ENCODE measurements at places on chromosomes 4 and X. TPM values are rescaled to one million over a fixed set of nuclear protein-coding genes. Genes with fewer than 3 reads are reported as not detected.

DNA sequence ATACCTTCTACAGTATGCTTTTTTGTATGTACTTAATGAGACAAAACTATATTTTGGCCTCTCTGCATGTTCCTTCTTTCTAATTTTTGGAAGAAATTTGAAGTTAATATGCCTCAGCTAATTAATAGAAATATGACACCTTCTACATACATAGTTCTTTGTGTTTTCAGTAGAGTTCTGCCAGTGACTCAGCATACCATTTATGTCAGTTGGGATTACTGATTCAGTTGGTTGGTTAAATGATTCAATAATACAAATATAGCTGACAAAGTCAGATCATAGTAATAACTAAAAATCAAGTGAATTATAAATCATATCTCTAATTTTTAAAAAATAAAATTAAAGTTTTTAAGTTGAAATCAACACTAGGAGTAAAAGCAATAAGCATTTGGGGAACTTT, 16.8 kb downstream of the BTC start:
- no peak for DNase-seq
- no peak overlapping the region for H3K27ac ChIP-seq
- H3K27me3 ChIP-seq: peaks cover 6% of the 10 kb centered on the region

Gene SSX3
- total RNA-seq: not detected

GRCh38 chr4:168852933-168853713, 156.9 kb downstream of the CBR4 start:
- no peaks in the 10 kb centered on the region for H3K36me3 ChIP-seq
- no peak overlapping the region for H3K4me3 ChIP-seq
- H3K4me1 ChIP-seq: peaks cover 12% of the 10 kb centered on the region
- peaks cover 30% of the 10 kb centered on the region for H3K27me3 ChIP-seq
- no peak for DNase-seq
- no peak overlapping the region for H3K27ac ChIP-seq

DNA sequence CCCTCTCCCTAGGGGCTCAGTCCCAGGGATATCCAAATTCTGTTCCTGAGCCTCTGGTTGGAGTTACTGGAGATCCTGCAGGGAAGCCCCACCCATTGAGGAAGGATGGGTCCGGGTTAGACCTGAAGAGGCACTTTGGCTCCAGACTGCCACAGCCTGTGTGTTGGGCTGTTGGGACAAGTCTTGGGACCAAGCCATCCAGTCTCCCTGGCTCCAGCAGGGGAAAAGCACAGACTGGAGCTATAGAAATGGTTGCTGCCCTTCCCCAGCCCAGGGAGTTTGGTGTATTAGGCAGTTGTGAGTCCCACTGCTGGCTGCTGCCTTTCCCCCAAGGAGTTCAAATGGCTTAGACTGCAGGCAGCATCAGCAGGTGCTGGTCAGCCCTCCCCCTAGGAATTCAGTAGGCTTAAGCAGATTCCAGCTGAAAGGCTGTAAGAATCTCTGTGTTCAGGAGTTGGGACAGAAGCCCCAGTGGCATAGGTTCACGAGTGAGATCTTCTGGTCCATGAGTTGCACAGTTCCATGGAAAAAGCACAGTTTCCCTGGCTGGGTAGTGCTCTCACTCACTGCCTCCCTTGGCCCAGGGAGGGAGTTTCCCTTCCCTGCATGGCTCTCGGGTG, 344.0 kb upstream of the EPHA5 start:
- H3K4me3 ChIP-seq: no peak overlapping the region
- no peak for DNase-seq
- H3K27ac ChIP-seq: no peak overlapping the region
- H3K36me3 ChIP-seq: no peaks in the 10 kb centered on the region
- no peaks in the 10 kb centered on the region for H3K4me1 ChIP-seq

- peak overlapping the region; percentile 0 for H3K27ac ChIP-seq
- H3K27me3 ChIP-seq: no peaks in the 10 kb centered on the region
- no peak for DNase-seq
- H3K4me1 ChIP-seq: peaks cover 26% of the 10 kb centered on the region
- peaks cover 4% of the 10 kb centered on the region for H3K36me3 ChIP-seq
Observed at GRCh38 chr4:80077639-80078038, 4.6 kb upstream of the ANTXR2 start.

- no peak overlapping the region for H3K27ac ChIP-seq
- no peak for DNase-seq
- no peak overlapping the region for H3K4me3 ChIP-seq
- H3K36me3 ChIP-seq: no peaks in the 10 kb centered on the region
- H3K4me1 ChIP-seq: no peaks in the 10 kb centered on the region
- H3K27me3 ChIP-seq: peaks cover 10% of the 10 kb centered on the region
Observed at GRCh38 chr4:183984566-183984965, 79.5 kb downstream of the STOX2 start.

DNA sequence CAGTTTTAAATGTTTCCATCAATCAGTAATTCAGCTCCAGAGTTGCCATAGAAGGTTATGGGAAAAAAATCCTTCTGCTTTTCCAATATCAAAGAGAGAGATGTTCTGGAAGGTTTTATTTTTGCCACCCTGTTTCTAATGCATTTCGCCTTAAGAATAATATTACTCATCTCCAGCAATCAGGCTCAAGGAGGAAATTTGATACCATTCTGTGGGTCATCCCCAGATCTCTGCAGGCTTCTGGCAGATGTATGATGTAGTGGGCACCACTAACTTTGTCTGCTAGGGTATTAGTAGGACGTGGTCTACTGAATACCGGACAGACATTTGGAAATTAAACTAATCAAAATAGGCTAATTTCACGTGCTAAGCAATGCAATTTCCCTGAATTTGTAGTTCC, 645.4 kb upstream of the TENM3 start:
- H3K4me1 ChIP-seq: no peaks in the 10 kb centered on the region
- H3K27me3 ChIP-seq: no peaks in the 10 kb centered on the region
- H3K36me3 ChIP-seq: no peaks in the 10 kb centered on the region
- no peak overlapping the region for H3K4me3 ChIP-seq

- no peak overlapping the region for H3K27ac ChIP-seq
- DNase-seq: no peak
- no peaks in the 10 kb centered on the region for H3K4me1 ChIP-seq
- H3K27me3 ChIP-seq: peaks cover 62% of the 10 kb centered on the region
- no peak overlapping the region for H3K4me3 ChIP-seq
Observed at GRCh38 chr4:54276641-54277430, 47.7 kb downstream of the PDGFRA start.

Gene PPP2R2C
- total RNA-seq: not detected

- H3K27me3 ChIP-seq: peaks cover 30% of the 10 kb centered on the region
- no peak overlapping the region for H3K4me3 ChIP-seq
- no peak for DNase-seq
- no peak overlapping the region for H3K27ac ChIP-seq
Observed at GRCh38 chr4:165563851-165564250, 185.0 kb downstream of the CPE start.

GRCh38 chr4:113317523-113317922, 268.1 kb downstream of the ANK2 start:
- peaks cover 9% of the 10 kb centered on the region for H3K4me1 ChIP-seq
- peaks cover 4% of the 10 kb centered on the region for H3K27me3 ChIP-seq
- no peaks in the 10 kb centered on the region for H3K36me3 ChIP-seq
- no peak overlapping the region for H3K4me3 ChIP-seq
- H3K27ac ChIP-seq: peak overlapping the region; percentile 21
- no peak for DNase-seq

- H3K36me3 ChIP-seq: peaks cover 4% of the 10 kb centered on the region
- no peak overlapping the region for H3K27ac ChIP-seq
- no peak for DNase-seq
- no peaks in the 10 kb centered on the region for H3K4me1 ChIP-seq
- H3K27me3 ChIP-seq: peaks cover 32% of the 10 kb centered on the region
- H3K4me3 ChIP-seq: no peak overlapping the region
Observed at GRCh38 chr4:157222771-157223160, 2.2 kb downstream of the GRIA2 start.

- H3K36me3 ChIP-seq: no peaks in the 10 kb centered on the region
- no peaks in the 10 kb centered on the region for H3K4me1 ChIP-seq
- H3K27ac ChIP-seq: no peak overlapping the region
- H3K27me3 ChIP-seq: peaks cover 43% of the 10 kb centered on the region
Observed at GRCh38 chr4:82508806-82509428, 52.9 kb downstream of the TMEM150C start.
